Activated naive CD4-positive, alpha-beta T cell treated with anti-CD3 and anti-CD28 coated beads, Interleukin-2, amount 10 ng/mL, durations not matched to agents 7 days and 5 days (primary cell): ENCODE measurements at places on chromosomes 1 and 21.

DNA sequence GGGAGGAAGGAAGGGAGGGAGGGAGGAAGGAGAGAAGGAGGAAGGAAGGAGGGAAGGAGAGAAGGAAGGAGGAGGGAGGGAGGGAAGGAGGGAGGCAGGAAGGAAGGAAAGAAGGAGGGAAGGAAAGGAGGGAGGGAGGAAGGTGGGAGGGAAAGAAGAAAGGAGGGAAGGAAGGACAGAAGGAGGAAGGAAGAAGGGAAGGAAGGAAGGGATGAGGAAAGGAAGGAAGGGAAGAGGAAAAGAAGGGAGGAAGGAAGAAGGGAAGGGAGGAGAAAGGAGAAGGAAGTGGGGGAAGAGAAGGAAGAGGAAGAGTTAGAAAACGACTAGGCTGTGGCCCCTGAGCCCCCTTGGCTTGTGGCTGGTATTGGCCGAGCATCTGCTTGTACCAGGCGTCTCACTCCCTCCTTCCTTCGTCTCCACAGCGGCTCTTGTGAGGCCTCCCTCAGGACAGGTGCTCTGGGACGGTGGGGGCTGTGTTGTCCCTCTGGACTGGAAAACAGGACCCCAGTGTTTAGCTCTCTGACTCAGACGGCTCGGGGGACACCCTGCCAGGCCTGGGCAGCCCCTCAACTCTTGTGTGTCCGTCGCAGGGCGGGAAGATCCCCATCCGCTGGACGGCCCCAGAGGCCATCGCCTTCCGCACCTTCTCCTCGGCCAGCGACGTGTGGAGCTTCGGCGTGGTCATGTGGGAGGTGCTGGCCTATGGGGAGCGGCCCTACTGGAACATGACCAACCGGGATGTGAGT, 36.2 kb upstream of the C1QA start:
- DNase-seq = no peak
- H3K27ac ChIP-seq = no peak overlapping the region
- H3K4me1 ChIP-seq = no peaks in the 10 kb centered on the region
- H3K36me3 ChIP-seq = no peaks in the 10 kb centered on the region
- H3K27me3 ChIP-seq = peaks cover 17% of the 10 kb centered on the region
- H3K4me3 ChIP-seq = no peak overlapping the region

- peaks cover 27% of the 10 kb centered on the region for H3K4me1 ChIP-seq
- no peak for DNase-seq
- no peak overlapping the region for H3K27ac ChIP-seq
- H3K36me3 ChIP-seq = peaks cover 4% of the 10 kb centered on the region
- peaks cover 31% of the 10 kb centered on the region for H3K27me3 ChIP-seq
Observed at GRCh38 chr1:33039840-33040239, 3.2 kb upstream of the AK2 start.

DNA sequence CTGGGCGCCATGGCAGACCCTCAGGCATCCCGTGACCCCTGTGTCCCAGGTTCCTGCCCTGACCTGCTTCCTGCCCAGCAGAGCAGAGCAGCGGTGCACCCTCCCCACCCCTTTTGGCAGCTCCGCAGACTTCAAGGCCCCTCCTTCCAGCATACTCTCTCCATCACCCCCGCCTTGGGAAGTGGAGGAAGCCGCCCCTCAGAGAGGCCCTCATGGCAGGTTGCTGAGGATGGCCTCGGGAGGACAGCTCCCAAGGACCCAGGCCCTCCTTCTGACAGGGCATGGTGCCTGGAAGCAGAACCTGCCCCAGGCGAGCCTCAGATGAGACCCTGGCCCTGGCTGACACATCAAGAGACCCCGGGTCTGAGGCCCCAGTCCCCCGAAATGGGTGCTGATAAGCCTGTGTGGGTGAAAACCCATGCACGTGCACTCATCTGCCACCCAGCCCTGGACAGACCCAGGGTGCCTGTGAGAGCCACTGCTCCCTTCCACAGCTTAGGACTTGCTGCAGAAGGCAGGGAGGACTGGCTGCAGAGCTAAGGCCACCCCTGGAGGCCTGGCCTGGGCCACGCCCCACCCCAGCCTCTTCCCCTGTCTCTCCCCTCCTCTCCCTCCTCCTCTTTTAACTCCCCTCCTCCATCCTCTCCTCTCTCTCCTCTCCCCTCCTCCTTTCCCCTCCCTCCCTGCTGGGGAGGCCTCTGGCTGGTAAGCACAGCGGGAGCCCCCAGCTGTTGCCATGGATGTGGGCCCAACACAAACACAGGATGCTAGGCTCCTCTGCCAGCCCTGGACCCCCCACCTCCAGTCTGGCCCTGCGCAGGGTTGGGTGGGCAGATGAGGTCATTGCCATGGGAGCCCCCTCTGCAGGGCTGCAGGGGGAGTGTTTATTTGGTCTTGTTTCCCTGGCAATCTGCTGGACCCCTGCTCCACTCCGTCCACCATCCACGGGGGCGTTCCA, 33.7 kb downstream of the WNT9A start:
- H3K4me3 ChIP-seq = no peak overlapping the region
- H3K27me3 ChIP-seq = peaks cover 37% of the 10 kb centered on the region
- peaks cover 7% of the 10 kb centered on the region for H3K4me1 ChIP-seq
- H3K36me3 ChIP-seq = no peaks in the 10 kb centered on the region
- H3K27ac ChIP-seq = no peak overlapping the region
- no peak for DNase-seq

GRCh38 chr21:15365751-15366392, 301.1 kb upstream of the NRIP1 start:
- H3K4me1 ChIP-seq = no peaks in the 10 kb centered on the region
- DNase-seq = no peak
- no peaks in the 10 kb centered on the region for H3K36me3 ChIP-seq
- H3K4me3 ChIP-seq = no peak overlapping the region
- H3K27me3 ChIP-seq = no peaks in the 10 kb centered on the region
- no peak overlapping the region for H3K27ac ChIP-seq

DNA sequence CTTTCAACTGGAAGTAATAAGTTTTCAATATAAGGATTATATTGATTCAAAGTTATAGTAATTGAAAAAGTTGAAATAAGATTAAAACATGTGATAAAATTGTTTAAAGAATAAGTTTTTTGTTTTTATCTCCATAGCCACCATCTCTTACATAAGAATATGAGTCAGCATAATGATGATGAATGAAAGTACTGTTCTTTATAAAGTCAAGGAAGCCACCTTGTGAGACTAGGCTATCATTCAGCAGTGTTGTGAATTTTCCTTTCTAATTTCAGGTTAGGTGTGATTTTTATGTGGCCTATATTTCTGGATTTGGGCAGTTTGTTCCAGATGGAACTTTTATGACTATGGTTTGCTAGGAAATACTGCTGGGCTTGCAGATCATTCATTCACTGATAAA, 22.4 kb upstream of the ASB17 start:
- H3K27me3 ChIP-seq = no peaks in the 10 kb centered on the region
- no peaks in the 10 kb centered on the region for H3K36me3 ChIP-seq
- H3K4me3 ChIP-seq = no peak overlapping the region
- H3K27ac ChIP-seq = no peak overlapping the region
- no peaks in the 10 kb centered on the region for H3K4me1 ChIP-seq

GRCh38 chr1:96837781-96838216, 116.2 kb downstream of the PTBP2 start:
- no peaks in the 10 kb centered on the region for H3K4me1 ChIP-seq
- no peak overlapping the region for H3K27ac ChIP-seq
- no peaks in the 10 kb centered on the region for H3K27me3 ChIP-seq
- no peak for DNase-seq
- no peak overlapping the region for H3K4me3 ChIP-seq
- no peaks in the 10 kb centered on the region for H3K36me3 ChIP-seq

DNA sequence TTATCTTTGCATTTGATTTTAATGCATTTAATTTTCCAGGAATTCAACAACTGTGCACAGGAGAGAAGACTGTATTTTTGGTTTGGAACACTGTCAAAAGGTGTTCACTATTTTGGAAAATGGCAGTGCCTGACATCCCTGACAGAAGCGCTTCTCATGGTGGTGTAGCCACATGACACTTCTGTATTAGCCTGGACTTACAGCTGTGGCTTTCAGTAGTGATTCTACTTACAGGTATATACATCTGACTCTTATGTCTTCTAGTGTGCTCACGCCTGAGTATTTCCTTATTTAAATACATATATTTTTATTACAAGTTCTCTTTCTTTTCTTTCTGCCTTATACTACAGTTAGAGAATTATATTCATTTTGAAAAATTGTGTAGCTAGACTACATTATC, 52.3 kb upstream of the C8B start:
- DNase-seq = no peak
- no peaks in the 10 kb centered on the region for H3K27me3 ChIP-seq
- no peak overlapping the region for H3K4me3 ChIP-seq

DNA sequence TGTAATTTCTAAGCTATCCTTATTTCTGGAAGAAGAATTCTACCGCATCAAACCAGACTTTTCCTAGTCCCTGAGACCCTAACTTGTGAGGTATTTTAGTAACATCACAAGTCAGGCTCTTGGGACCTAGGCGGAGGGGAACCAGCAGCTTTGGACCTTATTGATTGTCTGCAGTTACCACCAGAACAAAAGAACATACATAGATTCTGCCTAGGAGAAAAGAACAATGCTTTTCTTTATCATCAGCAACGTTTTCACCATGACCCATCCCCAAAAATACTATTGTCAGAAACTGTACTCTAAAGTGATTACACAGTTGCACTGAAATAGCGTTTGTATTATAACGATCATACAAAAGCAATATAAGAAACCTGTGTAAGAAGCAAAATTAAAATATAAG, 860.4 kb downstream of the USP25 start:
- H3K4me1 ChIP-seq = no peaks in the 10 kb centered on the region
- no peak overlapping the region for H3K4me3 ChIP-seq
- no peak for DNase-seq
- no peaks in the 10 kb centered on the region for H3K36me3 ChIP-seq

- peaks cover 73% of the 10 kb centered on the region for H3K4me1 ChIP-seq
- H3K4me3 ChIP-seq = peak within 1 kb of the TSS; percentile 93
- peak within 1 kb of the TSS; percentile 98 for H3K27ac ChIP-seq
- DNase-seq = peak; percentile 83
Observed at GRCh38 chr21:35048706-35049617, at the start of gene RUNX1. RUNX1 (minus strand) TSS chr21:35049302.

DNA sequence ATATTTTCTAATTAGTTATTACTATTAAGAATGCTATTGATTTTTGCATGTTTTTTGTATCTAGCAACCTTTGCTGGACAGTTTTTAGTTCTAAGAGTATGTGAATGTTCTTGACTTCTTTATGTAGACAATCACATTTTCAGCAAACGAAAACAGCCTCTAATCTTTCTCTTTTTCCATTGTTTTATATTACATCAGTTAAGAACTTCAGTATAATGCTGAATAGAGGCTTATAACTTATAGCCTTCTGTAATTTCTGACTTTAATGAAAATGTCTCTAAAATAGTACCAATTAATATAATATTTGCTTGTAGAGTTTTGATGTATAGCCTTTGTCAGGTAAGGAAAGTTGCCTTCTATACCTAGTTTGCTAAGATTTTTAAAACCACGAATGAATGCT, 33.2 kb upstream of the ATF3 start:
- H3K4me1 ChIP-seq = peaks cover 6% of the 10 kb centered on the region
- H3K27me3 ChIP-seq = peaks cover 28% of the 10 kb centered on the region
- no peak overlapping the region for H3K4me3 ChIP-seq
- no peak overlapping the region for H3K27ac ChIP-seq

- H3K27me3 ChIP-seq = no peaks in the 10 kb centered on the region
- H3K4me3 ChIP-seq = no peak overlapping the region
- no peak overlapping the region for H3K27ac ChIP-seq
Observed at GRCh38 chr1:234281826-234282489, 91.3 kb upstream of the COA6 start.

DNA sequence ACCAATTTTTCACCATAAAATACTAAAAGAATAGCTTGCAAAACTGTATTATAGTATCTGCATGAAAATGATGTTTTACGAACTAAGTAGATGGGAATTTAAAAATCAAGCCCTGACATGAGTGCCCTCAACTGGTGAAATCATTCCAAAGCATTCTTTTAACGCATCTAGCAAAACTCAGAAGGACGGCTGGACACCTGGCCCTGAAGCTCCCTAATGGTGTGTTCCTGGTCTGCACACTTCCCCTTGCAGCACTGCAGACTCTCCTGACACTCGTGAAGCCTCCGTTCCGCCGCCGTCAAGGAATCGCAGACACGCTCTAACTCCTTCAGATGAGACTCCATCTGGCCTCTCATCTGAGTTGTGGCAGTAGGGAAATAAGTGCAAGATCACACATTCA, 39.9 kb downstream of the ODF2L start:
- no peaks in the 10 kb centered on the region for H3K4me1 ChIP-seq
- no peak for DNase-seq
- no peak overlapping the region for H3K27ac ChIP-seq
- H3K36me3 ChIP-seq = peaks cover 38% of the 10 kb centered on the region
- no peak overlapping the region for H3K4me3 ChIP-seq
- H3K27me3 ChIP-seq = no peaks in the 10 kb centered on the region

GRCh38 chr1:78377356-78377928, 113.3 kb upstream of the PTGFR start:
- no peaks in the 10 kb centered on the region for H3K4me1 ChIP-seq
- H3K27ac ChIP-seq = no peak overlapping the region
- H3K36me3 ChIP-seq = no peaks in the 10 kb centered on the region
- no peak for DNase-seq
- no peak overlapping the region for H3K4me3 ChIP-seq

DNA sequence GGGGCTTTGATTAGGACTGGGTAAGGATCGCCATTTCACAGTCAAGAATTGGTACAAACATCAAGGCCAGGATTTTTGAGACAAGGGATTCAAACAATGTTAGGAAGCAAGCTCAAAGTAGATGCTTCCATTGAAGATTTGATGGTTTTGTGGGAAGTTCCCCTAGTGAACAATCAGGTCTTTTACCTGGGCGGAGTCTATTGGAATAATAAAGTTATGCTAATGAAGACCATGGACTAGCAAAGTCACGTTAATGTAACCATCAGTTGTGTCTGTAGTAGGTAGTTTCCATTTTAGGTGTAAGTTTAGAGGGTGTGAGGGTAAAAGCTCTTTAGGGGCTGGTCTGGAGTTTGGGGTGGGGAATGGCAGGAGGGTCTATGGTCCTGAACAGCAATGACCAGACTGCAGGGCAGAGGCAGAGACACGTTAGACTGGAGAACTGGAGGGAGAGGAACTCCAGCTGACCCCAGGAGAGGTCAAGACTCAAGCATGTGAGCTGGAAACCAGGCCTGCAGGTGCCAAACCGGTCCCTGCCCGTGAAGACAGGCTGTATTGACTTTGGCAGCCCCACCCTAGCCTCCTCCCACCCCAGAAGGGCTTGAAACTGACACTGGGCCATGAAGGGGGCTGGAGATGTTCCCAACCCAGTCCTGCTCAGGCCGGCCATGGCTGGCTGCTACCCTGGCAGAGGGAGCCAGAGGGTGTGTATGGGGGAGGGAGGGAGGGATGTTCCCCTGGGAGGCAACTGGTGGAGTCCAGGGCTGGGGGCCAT, 36.0 kb upstream of the GPR37L1 start:
- H3K4me1 ChIP-seq = no peaks in the 10 kb centered on the region
- H3K27ac ChIP-seq = no peak overlapping the region
- no peaks in the 10 kb centered on the region for H3K36me3 ChIP-seq
- DNase-seq = no peak
- H3K4me3 ChIP-seq = no peak overlapping the region
- H3K27me3 ChIP-seq = peaks cover 32% of the 10 kb centered on the region

GRCh38 chr1:119510046-119510445, 3.0 kb downstream of the HSD3B1 start:
- H3K27me3 ChIP-seq = peaks cover 18% of the 10 kb centered on the region
- no peaks in the 10 kb centered on the region for H3K4me1 ChIP-seq
- H3K27ac ChIP-seq = no peak overlapping the region
- no peaks in the 10 kb centered on the region for H3K36me3 ChIP-seq
- no peak for DNase-seq
